ENCODE measurements at places on chromosomes 1 and 21.

DNA sequence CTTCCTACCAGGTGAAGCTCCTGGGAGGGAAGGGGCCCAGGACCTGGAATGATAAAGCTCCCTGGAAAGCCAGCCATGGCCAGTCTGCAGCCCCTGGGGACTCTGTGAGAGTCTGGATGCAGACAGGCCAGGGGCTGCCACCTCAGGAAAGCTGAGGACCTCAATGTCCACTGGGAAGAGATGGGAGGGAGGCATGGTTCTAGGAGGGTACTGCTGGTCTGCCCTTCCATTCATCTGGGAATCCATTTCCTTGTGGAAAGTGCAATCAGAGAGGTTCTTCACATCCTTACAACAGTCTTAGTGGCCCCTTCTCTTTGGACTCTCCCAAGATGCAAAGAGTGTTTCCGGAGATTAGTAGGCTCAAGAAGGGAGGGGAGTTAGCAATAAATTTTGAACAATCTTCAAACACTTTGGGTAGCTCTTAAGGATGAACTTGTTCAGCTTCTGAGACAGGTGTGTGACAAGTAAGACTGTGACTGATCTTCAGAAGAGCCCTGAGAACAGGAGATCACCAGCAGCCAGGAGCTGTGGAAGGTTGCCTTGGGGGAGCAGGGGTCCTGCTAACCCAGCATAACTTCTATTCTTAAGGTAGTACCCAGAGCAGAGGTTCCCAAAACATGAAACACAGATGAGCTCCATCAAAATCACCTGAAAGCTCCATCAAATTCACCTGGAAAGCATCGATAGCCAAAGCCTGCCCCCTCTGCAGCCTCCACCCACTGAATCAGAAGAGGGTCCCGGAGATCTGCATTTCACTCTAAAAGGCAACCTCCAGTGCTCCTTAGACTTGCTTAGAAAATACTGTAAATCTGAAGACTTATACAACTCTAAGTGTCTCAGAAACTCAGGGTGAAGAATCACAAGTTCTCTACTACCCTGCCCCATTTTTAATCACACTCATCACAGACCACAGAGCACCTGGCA, 616 bp upstream of the LAX1 start:
- DNase-seq, result no peak

DNA sequence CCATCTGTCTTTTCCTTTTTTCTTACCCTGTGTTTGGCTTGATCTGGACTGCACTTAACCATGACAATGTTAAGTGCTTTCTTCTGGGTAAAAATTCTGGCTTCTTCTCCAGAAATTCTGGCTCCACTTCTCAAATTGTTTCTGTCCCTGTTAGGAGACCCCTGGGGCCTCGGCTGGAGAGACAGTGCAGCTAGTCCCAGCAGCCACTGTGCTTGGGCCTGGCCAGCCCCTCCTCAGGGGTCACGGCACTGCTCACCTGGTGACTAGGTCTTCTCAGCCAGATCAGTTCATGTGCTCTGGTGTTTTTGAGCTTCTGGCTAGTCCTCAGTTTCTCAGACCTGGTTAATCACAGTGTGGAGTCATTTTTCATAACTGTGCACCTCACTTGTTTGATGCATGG, 72.4 kb downstream of the ADARB1 start:
- no peak for DNase-seq

- no peak for DNase-seq
Measured at GRCh38 chr1:176552217-176552991, 89.4 kb downstream of the PAPPA2 start.

GRCh38 chr1:158285756-158286241, 3.9 kb upstream of the CD1C start:
- peak; percentile 25 for DNase-seq

GRCh38 chr1:115291741-115292140, 46.3 kb downstream of the NGF start:
- no peak for DNase-seq

- no peak for DNase-seq
Measured at GRCh38 chr1:205199090-205199930, 12.2 kb downstream of the DSTYK start.

GRCh38 chr1:228180959-228181644, 15.5 kb downstream of the IBA57 start:
- DNase-seq, result no peak

DNA sequence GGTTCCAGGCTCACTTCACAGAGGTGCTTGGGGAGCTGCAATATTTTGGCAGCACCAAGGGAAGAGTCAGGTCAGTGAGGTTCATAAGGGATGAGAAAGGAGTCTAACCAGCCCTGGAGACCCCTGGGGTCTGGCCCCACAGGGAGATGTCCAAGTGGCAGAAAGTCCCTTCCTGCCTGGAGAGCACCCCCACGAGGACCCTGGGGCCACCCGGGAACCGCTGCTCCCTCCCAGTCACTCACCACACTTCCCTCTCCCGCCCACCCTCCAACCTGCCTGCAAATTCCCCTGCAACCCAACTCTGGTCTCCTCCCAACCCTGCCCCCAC, 6.5 kb upstream of the ITGB2 start:
- no peak for DNase-seq

GRCh38 chr1:228977307-228977706, 242.0 kb downstream of the RHOU start:
- DNase-seq, result no peak

DNA sequence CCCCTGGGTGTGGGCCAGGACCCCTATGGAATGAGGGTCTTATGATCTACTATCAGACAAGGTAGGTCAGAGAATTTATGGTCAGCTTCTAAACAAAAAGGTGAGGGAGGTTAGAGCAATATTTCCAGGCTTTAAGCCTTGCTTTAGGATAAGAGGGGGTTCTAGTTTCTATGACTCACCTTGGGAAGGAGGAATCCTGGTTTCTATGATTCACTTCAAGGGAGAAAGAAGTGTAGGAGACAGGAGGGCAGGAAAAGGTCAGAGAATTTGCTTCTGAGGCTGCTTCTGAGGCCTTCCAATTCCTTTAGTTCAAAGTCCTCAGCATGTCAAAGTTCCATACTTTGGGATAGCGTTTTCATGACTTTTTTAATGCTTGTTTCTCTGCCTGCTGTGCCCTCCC, 35.2 kb downstream of the RGL1 start:
- no peak for DNase-seq

DNA sequence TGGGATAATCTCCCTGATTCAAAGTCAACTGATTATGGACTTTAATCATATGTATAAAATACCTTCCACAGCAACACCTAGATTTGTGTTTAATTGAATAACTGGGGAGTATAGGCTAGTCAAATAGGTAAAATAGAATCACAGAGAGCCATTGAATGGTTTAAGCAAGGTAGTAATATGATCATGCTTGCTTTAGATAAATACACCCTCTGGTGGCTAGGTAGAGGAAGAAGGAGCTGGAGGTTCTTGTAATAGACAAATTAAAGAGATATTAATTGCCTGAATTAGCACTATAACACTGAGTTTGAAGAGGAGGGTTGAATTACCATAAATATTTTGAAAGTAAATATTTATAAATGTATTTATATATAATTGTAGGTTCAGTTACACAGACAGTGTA, 40.3 kb downstream of the DIRAS3 start:
- no peak for DNase-seq

DNA sequence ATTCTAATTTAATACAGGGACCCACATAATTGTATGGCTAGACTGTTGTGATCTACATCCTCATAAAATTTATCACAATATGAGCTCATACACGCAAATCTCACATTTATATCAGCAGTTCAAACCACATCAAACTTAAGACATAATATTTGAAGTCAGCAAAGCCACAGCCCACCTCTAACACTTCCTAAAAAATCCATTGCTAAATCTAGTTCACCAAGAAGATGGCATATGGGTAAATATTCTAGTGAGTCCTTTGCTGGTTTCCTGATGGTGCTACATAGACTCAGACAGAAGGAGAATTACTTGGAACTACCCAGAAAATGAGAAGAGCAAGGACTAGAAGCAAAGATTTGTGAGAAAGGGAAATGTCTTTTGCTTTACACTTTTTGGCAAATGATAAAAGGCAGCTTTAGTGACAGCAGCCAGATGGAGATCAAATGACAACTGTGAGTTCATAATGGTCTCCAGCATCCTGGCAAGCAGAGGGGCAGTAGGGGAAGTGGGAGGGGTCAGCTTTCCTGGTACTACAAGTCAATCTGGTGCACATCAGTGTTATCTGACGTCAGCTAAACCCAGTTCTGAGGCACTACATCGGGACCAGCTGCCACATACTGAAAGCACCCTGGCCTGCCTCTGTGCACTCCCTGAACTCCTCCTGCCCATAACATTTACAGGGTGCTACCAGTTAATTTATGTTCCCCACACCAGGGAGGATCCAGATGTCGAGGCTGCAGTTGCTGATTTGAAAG, 10.6 kb upstream of the GADD45A start:
- no peak for DNase-seq

- DNase-seq, result no peak
Measured at GRCh38 chr1:6538956-6539355, 15.4 kb downstream of the NOL9 start.

DNA sequence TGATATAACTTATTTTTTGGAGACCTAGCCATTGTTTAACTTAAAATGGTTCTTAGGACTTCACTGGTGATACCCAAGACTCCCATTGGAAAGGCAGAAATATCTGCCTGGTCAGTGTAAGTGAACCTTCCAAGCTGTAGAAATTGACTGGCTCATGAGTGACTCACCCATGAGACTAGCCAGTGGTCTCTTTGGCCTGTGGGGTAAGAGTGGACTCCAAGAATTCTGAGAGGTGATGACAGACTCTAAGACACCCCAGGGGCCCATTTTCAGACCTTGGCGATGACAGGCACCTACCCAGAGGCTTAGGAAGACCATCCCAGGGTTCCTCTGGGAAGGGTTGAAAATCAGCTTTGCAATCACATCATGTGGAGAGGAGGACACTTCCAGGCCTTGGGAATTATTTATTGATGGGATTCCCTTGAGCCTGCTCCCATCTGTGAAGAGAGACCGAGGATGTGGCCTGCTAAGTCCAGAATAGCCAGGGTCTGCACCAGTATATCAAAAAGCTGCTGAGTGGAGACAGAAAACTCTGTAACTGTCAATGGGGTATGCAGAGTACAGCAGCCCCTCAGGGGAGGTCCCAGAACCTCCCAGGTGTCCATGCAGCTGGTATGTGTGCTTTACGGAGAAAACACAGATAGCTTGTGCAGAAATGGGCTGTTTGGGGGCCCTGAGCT, 78.9 kb downstream of the KAZN start:
- no peak for DNase-seq

DNA sequence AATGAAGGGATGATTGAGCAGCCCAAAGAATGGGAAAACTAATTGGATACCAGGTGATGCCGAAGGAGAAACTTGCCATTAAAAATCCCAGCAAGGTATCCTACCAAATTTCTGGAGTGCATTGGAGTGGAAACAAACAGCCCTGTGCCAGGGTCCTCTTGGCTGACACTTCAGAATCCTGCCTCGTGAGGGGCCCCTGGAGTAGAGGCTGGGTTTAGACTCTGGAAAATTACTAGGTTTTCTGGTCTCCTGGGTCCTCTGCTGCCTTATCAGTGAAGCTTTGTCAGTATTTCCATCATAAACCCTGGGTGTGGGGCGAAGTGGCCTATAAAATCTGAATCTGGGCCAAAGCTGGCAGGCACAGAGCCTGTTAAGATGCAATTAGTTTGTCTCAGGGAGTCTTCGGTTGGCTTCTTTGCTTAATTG, 289.2 kb upstream of the USP24 start:
- no peak for DNase-seq

DNA sequence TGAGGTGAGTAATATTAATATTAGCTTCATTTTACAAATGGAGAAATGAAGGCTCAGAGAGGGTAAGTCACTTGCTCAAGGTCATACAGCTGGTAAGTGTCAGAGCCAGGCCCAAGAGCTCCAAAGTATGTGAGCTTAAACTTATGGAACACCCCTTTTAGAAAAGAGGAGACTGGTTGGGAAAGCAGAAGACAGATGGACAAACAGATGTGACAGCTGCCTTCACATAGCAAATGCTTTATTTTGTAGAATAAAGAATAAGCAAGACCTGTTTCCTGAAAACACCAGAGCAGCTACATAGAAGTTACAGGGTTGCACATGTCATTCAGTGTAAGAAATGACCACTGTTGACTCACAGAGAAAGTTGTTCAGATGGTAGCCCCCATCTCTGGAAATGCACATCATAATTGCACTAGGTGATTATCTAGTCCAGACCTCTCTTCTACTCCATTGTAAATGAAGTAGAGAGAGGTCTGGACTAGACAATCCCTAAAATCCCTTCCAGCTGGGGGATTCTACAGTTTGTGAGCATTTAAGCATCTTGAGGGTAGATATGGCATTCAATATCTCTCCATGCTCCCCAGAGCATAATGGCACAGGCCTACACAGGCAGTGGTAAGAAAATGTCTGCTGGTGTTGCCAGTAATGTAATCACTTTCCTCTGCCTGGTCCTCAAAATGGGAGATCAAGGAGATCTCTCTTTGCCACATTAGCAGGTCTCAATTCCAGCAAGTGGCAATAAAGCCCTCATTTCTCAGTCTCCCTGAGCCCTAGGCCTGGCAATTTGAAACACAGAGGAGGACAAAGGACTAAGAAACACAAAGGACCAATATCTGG, 188.2 kb upstream of the FGGY start:
- no peak for DNase-seq

GRCh38 chr1:87129606-87130005, 199.1 kb upstream of the LMO4 start:
- DNase-seq, result no peak

DNA sequence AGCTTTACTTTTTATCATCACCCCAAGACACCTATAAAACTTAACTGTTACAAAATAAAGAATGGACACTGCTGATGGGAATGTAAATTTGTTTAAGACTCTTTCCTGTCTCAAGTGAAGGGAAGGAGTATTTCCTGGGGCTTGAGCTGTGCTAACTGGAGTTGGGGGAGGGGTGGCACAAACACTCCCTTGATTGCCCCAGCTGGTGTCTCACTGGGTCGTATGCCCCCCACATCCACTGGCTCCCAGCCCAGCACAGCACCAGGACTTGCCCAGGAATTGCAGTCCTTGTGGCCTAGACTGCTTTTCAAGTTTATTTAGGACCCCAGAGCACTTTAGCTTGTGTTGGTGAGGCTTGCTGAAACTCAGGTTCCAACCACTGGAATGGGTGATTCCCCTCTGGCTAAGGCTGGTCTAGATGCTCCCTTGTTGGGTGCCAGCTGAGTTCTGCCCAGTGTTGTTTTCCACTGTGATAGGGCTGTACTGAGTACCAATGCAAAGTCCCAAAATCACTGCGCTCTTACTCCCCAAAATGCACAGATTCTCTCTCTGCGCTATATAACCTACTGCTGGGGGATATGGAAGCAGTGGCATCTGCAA, 49.1 kb upstream of the DR1 start:
- no peak for DNase-seq

GRCh38 chr1:241171991-241172390, 185.0 kb downstream of the RGS7 start:
- no peak for DNase-seq

- no peak for DNase-seq
Measured at GRCh38 chr1:183516725-183517124, 44.4 kb downstream of the SMG7 start.

DNA sequence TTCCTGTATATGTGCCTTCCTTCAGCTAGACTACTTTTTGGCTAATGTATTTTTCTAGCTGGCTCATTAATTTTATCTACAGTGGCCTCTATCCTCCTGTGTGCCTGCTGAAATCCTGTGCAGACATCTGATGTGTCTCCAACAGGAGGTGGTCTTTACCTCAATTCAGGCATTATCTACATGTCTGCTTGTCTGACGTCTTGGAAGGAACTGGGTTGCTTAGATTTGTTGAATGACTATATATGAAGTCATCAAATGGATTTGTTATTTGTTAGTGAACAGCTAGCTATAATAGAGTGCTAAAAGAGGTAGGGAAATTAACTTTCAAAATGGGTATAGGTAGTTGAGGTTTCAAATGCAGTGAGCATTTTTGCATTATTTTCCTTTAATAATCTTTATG, 6.7 kb downstream of the RPL5 start:
- DNase-seq, result no peak

Data from thoracic aorta (tissue), 2 donors.